ENCODE measurements at places on chromosomes 4 and X.

DNA sequence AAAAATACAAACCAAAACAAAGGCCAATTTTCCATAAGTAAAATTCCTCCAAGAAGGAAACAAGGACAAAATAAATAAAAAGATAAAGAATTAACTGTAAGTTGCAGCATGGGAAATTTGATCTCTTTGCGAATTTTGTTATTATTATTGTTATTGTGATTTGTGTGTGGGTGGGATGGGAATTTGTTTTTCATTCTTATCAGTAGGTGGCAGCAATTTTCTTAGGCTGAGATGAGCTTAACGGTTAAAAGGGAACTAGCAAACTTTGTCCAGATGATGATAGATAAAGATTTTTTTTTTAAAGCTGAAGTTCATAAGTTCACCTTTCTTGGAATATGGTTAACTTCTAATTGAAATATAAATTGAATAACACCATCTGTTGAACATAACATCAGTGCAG is 83.2 kb upstream of the IL1RAPL2 start:
- DNase-seq = no peak

DNA sequence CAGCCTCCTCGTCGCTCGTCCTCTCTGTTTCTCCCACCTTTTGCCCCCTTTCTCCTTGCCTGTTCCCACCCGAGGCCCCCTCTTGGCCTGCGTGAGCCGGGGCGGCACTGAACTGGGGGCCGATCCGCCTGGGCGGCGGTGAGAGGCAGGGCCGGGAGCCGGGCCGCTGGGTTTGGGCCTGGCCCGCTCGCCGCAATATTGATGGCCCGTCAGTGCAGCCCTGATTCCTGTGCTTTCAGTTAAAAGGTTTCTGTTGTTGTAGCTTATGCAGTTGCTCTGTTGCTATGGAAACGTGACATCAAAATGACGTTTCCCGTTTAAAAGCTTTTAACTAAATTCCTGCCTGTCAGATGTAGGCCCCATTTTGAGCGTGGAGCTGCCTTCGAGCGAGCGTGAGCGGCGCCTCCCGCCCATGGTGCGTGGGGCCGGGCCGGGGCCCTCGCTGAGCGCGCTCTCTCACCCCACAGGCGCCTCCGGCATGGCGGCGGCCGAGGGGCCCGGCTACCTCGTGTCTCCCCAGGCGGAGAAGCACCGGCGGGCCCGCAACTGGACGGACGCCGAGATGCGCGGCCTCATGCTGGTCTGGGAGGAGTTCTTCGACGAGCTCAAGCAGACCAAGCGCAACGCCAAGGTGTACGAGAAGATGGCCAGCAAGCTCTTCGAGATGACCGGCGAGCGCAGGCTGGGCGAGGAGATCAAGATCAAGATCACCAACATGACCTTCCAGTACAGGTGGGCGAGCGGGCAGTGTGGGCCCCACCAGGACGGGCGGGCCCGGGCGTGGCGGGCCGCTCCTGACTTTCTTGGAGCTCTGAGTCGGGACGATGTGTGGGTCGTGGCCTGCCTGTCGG is at the start of gene MSANTD1:
MSANTD1 (plus strand) TSS at position 349 of the 851 bp plus-strand sequence; CDS start at position 413, 64 bp downstream.
- no peak for DNase-seq

DNA sequence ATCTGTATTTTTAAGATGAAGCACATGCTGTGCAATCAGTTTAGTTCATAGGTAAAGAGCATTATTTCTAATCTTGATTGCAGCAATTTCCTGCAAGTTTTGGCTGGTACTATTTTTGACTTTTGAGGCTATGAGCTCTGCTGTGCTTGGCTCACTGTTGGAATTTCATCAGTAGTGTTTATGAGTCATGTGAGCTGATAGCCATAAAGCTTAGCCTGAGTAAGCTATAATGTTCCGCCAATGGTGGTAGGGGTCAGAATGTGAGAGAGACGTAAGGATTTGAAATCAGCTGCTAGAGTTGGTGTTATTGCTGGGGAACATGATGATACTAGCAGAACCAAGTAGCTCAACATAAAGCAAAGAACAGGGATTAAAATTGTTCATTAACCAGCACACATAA is 590.9 kb upstream of the GNPDA2 start:
- no peak for DNase-seq

DNA sequence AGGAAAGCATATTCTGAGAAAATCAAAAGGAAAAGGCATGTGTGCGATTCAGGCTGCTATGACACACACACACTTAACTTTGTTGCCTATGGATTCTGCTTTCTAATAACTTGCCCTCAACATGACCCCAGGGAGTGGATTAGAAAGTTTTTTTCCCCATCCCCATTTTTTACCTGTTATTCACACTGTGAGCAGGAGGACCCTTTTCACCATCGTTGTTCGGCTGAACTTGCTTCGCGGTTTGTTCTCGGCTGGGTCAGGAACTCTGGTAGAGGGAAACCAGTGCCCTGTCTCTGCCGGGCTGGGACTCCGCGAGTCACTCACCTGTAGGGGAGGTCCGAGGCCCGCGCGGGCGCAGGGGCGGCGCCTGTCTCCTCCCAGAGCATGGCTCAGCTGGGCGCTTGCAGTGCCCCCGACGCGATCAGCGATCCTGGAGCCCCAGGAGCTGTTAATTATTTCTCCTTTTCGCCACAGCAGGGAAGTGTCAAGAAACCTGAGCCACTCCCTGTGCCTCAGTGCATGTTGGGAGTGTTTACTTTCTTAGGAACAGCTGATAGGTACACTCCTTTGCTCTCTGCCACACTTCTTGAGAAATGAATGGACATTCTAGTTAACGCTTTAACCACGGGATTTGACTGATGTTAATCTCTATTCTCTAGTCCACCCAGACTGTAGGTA is at the start of gene RASSF6:
RASSF6 (minus strand) TSS at position 322 of the 678 bp plus-strand sequence. CDS start 8,641 bp downstream, outside the sequence.
- DNase-seq = peak; percentile 0

DNA sequence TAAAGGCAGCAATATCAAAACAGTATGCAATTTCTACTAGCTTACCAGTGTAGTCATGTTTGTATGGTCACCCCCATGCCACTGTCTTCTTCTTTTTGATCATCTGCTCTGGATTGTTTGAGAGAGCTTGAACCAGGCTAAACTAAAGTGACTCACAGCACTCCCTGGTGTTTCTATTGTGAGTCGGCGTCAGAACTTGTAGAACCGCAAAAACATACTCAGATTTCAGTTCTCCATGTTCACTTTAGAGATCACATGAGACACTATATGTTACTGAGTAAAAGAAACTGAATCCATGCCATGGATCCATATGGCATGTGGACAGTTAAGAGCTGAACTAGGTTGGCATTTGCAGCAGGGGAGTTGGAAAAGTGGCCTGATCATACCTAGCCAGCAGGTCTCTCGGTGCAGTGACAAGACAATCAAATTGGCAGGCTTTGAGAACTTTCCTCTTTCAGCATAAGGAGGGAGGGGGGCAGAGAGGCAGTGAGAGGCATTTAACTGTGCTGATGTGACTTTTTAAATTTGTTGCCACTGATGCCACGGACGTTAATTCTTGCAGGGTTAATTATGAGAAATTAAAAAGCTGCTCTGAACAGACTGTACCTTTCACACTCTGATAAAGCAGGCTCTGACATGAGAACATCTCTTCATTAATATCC is 88.4 kb downstream of the AFF2 start:
- DNase-seq = no peak

DNA sequence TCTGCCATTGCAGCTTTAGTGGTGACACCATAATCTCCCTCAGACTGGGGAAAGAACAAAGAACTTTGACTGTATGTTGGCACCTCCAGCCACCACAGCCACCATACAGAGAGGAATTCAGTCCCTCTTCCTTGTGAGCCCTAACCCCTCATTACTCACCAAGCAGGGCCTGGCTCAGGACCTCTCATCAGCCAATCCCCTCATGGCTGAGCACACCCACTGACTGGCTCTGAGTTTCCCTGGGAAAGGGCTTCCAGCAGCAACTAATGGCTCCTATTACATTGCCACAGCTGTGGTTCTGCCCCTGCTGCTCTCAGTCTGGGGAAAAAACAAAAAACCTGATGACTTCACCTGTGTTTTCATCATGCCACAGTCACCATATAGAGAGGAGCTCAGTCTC is 1482.6 kb downstream of the FAM133A start:
- no peak for DNase-seq

GRCh38 chr4:907691-908425 is 24.3 kb downstream of the GAK start:
- no peak for DNase-seq

GRCh38 chr4:11495818-11496217 is 67.1 kb upstream of the HS3ST1 start:
- DNase-seq = no peak

GRCh38 chr4:74230902-74231499 is 73.1 kb downstream of the MTHFD2L start:
- DNase-seq = no peak

DNA sequence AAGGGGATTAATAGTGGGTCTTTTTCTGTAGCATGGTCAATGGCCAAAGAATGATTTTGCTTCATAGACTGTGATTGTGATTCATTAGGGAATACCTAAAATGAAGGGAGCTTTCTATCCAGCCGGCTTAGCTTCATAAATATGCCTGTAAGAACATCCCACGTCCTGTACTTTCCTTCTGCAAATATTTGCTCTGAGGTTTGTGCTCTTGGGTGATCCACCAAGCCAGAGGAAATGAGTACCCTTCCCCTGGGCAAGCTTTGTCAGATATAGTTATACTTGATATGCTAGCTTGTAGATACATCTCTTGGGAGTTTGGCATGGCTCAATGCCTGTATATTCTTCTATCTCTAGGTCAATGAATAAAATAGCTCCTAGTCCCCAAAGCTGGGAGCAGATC is 28.2 kb upstream of the SPARCL1 start:
- no peak for DNase-seq

- no peak for DNase-seq
Observed at GRCh38 chrX:130654409-130654950, 248.5 kb downstream of the ENOX2 start.

GRCh38 chrX:69137371-69138117 is 27.7 kb downstream of the PJA1 start:
- DNase-seq = no peak

DNA sequence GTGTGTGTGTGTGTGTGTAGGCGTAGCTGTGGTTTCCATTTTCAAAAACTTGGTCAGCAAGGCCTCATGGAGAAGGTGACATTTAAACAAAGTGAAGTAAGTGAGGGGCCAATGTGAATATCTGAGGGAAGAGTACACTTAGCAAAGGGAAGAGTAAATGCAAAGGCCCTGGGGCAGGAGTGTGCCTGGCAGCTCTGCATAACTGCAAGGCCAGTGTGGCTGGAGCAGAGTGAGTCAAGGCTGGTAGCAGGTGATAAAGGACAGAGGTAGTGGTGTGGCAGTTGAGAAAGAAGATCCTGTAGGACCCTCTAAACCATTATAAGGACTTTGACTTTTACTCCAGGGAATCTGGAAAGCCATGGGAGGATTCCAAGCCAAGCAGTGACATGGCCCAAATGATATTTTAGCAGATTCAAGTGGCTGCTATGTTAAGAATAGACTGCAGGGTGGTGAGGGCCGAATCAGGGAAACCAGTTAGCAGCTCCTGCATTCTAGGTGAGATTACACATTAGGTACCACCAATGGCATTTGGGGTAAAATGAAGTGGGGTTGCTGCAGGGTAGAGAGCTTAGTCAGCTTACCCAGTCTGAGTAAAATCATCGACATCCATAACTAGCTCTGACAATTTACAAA is 5.9 kb upstream of the TBC1D1 start:
- DNase-seq = no peak

DNA sequence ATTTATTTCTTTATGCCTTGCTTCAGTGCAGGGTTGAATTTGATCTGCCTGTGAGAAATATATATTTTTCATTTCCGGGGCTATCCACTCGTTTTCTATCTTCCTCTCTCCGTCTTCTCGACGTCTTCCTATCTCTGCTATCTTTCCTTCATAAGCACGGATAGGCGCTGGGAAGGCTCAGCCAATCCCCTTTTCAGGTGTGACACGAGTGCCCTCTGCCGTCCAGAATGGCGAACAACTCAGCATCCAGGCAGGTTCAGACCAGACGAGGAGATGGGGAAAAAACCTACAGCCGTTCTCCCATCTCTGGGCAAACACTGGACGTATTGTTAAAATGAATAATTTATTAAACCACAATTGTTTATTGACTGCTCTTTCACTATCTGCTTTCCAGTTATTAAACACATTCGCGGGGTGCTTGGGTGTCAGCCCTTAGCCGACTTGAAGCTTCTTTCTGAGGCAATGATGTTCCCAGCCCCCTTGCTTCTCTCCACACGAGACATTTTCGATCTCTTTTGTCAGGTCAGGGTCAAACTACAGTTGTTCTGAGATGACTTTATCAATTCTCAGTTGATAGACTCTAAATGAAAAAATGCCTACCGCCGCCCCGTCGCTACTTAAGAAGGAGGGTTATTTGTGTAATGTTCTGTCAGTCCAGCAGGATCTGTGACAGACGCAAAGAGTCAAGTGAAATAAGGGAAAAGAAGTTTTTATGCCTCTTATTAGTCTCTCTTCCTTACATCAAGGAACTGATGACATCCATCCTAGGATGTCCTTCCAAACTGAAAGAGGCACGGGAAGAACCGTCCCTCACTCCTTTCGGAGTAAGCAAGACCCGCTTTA is 96.3 kb upstream of the NOCT start:
- DNase-seq = peak; percentile 39

GRCh38 chr4:82780752-82781231 is 17.8 kb downstream of the SCD5 start:
- DNase-seq = no peak

DNA sequence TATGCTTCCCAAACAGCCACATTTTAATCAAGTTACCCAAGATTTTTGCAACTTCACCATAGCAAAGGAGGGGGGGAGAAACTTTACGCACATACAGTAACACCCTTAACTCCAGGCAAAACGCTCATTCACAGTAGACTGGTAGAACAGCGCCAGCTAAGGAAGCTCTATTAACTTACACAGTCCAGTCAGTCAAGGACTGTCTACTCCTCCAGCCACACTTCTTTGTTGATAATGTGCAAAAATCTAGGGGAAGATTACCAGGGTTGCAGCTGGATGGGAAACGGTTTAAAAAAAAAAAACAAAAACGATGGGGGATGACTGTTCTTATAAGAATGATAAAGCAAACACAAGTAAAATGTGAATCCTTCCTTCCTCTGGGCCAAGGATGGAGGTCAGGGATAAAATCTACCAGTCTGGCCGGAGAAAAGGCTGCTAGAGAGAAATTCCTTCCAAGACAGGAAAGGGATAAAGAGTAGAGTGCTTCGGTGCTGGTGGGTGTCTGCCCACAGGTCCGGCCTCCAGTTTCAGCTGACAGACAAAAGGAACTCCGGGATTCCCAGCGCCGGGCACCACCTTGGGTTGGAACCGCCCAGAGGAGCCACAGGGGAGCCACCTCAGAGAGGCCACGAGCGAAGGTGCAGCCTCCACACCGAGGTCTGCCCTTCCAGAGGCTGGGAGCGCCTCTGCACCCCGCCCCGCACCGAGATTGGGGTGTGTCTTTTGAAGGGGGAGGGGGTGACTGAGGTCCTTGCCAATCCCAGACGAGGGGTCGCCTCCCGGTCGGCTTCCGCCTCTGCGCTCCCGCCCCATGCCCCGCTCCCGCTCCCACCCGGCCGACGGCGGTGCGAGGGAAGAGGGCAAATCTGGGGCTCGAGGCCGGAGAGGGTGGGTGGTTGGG is 811 bp downstream of the ANKRD50 start:
- peak; percentile 3 for DNase-seq

GRCh38 chrX:133699023-133699728 is 283.9 kb upstream of the GPC4 start:
- no peak for DNase-seq

- DNase-seq = no peak
Observed at GRCh38 chr4:2607822-2608221, 71.4 kb downstream of the FAM193A start.
